Stimulated activated CD8-positive, alpha-beta memory T cell treated with anti-CD3 and anti-CD28 coated beads, Interleukin-2, amount 100 ng/mL, for 1 hour (primary cell): ENCODE measurements at places on chromosomes 5 and 9.

- DNase-seq: no peak
These were observed 23.1 kb upstream of the AKNA start for GRCh38 chr9:114410910-114411309.

- DNase-seq: no peak
These were observed 61.6 kb downstream of the CDH6 start for GRCh38 chr5:31255041-31255440.

DNA sequence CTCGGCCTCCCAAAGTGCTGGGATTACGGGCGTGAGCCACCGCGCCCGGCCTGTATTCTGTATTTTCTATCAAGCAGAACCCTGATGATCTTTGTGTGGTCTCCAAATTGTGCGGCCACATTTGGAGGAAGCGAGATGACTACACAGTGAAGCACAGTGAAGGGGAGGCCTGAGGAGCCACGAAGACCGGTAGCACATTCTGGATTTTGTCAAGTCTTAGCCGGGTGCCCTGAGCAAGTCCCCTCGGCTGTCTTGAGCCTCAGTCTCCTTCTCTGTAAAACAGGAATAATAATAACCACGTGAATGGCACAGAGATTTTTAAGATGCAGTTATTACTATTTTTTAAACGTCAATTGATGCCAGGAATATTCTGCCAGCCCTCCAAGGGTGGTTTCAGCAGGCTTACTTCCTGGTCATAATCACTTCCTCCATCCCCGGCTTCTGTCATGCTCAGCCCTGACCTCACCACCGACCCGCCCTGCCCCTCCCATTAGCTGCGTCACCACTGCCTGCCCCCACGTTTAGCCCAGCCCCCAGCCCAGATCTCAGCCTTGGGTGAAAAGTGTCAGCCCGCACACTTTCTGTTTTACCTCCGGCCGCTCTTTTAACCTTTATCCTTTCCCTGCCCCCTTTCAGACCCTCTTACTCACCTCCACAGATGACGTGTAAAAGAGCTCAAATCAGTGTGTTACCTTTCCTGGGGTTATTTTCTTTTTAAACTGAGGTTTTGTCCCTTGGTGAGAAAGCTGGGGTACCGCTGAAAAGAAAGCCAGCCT lies 27.0 kb upstream of the ERGIC1 start:
- DNase-seq: peak; percentile 72

DNA sequence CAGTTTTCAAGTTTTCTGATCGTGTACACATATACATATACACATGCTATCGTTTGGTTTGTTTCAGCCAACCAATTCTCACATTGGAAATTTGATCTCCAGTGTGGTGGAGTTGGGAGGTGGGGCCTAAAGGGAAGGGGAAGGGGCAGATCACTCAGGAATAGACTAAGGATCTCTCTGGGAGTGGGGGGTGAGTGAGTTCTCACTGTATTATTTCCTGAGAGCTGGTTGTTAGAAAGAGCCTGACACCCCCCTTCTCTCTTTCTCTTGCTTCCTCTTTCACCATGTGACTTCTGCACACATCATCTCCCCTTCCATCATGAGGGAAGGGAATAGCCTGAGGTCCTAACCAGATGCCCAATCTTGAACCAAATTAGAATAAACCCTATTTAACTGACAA lies 551.7 kb downstream of the MAT2B start:
- DNase-seq: no peak

DNA sequence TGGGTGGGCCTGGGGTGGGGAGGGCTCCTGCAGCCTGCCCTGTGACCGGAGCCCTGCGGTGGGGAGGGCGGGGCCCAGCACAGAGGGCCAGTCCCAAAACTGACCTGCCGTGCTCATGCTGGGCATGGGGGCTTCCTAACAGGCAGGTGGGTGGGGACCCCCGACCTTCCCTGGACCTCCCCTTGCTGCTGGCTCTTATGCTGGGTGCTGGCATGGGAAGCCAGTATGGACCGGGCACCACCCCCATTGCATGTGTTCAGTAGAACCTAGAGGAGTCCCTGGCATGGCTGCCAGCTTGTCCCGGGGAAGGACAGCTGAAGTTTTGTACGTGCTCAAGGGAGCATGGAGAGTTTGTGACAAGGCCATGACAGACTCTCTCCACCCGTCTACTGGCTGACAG lies 37.1 kb downstream of the WNK2 start:
- DNase-seq: no peak

DNA sequence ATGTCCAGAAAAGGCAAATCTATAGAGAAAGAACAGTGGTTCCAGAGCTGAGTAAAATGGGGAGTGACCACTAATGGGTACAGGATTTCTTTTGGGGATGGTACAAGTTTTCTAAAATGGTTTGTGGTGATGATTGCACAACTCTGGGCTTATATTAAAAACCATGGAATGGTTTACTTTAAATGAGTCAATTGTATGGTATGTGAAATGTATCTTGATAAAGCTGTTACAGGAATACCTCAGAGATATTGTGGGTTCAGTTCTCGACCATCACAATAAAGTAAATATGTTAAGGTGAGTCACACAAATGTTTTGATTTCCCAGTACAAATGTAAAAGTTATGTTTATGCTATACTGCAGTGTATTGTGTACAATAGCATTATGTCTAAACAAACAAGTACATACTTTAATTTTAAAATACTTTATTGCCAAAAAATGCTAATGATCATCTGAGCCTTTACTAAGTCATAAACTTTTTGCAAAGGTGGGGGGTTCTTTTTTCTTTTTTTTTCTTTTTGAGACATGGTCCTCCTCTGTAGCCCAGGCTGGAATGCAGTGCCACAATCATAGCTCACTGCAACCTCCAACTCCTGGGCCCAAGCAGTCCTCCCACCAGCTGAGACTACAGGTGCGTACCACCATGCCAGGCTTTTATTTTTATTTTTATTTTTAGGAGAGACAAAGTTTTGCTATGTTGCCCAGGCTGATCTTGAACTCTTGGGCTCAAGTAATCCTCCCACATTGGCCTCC lies 65.9 kb downstream of the SHOC1 start:
- no peak for DNase-seq

DNA sequence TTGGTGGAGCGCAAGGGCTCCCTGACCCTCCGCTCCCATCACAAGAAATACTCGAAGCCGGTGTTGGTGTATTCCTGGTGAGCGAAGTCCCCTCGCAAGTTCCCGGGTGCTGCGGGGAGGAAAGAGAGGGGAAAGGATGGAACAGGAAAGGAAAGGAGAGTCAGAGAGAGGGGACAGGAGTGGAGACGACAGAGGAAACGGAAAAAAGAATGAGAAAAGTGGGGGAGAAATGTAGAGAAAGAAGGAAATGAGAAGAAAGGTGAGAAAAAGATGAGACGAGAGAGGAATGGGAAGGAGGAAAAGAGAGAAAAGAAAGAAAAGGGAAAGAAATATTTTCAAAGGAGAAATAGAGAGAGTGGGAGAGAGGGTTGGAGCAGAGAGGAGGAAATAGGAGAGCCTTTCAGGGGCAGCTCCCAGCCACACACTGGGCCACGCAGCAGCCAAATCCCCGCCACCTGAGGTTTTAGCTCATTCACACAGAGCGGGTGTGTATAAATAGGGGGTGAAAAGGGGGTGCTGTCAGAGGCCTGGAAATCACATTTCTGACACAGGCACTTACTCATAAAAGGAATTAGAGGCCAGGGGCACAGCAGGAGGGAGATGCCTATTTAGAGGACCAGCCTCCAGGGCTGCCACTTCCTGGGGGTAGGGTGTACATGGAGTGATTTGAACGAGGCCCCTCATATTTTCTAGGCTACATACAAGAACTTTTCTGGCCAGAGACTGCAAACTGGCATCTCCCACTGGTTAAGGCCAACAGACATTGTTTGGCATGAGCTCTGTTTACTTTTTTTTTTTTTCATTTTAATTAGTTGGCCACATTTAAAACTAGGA lies 555 bp downstream of the CFAP95 start:
- no peak for DNase-seq

GRCh38 chr5:179436321-179437122 lies 91.3 kb upstream of the ADAMTS2 start:
- no peak for DNase-seq

- no peak for DNase-seq
These were observed 74.6 kb downstream of the RETREG1 start for GRCh38 chr5:16542236-16542635.

GRCh38 chr5:94632024-94632423 lies 13.6 kb downstream of the SLF1 start:
- no peak for DNase-seq

DNA sequence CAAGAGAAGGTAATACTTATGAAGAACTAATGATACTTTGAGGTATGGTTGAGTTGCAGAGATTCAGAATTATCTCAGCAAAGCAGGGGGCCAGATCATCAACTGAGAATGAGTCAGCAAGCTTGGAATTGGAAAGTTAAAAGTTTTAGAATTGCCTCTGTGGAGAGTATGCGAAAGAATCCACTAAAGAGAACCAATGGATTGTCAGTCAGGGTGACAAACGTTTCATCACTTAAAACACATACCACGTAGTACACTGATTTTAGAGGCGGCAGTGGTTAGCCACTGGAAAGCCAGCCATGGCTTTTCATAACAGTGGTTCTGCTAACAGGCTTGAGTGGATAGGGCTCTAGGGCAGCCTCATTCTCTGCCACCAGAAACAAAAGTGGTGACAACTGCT lies 30.7 kb downstream of the AOPEP start:
- no peak for DNase-seq

- DNase-seq: no peak
These were observed 27.5 kb upstream of the SLC2A8 start for GRCh38 chr9:127369428-127369827.

DNA sequence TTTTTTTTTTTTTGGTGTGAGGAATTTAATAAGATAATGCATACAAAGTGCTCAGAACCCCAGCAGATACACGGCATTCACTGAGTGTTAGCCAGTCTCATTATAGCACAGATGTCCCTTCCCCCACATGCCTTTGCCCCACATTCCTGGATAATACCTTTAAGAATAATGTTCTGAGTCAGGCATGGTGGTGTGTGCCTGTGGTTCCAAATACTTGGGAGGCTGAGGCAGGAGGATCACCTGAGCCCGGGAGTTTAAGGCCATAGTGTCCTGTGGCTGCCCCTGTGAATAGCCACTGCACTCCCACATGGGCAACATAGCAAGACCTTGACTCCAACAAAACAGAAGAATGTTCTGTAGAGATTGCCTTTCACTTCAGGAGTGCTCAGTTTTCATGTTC lies 24.2 kb upstream of the ANKRD18A start:
- no peak for DNase-seq

DNA sequence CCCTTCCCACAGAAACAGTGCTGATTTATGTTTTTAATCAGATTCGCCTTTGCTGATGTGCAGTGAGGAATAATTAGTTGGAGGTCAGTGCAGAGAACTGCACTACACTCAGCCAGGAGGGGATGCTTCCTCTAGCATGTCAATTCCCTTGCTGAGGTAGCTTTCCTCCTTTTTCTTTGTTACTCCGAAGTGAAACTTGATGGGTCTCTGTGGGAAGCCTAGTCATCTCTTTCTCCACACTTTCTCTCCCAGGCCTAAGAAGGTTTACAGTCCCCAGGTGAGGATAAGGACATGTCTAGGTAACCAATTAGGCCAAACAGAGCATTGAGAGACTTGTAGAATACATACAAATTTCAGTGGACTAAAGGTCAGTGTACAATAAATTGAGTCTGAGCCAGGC lies 461.8 kb downstream of the KIF4B start:
- no peak for DNase-seq

DNA sequence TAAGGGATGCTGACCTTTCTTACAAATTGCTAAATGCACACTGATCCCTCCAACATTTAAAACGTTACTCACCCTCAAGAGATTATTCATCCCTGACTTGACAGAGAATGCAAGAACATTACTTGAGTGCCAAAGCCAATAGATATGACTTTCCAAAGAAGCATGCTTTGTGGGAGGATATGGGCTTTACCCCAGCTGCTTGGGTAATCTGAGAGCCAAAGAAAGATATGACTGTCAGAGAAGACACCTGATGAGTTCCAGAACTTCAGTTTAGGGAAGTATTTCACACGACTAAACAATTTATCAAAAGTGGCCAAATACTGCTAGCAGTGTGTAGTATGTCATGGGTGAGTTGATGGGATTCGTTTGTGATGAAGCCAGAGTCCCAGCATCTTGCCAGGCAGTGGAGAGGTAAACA lies 7.4 kb upstream of the SPDL1 start:
- no peak for DNase-seq

- DNase-seq: no peak
These were observed 32.8 kb downstream of the NEUROG1 start for GRCh38 chr5:135502836-135503520.

- no peak for DNase-seq
These were observed 32.0 kb downstream of the DDX31 start for GRCh38 chr9:132637801-132638200.

- no peak for DNase-seq
These were observed 1.3 kb downstream of the SLC6A3 start for GRCh38 chr5:1443991-1444360.

DNA sequence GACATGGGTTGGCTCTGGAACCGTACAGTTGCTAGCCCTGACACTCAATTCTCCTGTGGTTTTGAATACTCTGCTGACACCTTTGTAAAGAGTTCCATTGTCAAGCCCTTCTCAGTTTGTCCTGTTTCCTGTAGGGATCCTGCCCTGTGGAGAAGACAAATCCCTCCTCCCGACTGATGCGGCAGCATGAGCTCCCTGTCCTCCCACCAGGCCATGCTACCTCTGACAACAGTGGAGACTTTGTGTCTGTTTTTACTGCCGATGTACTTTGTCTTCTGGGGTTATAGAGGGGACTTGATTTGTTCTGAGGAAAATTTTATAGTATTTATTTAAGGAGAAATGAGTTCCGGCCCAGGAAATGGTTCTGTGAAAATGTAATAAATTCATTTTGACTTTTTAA lies 57.8 kb downstream of the PRLR start:
- no peak for DNase-seq

DNA sequence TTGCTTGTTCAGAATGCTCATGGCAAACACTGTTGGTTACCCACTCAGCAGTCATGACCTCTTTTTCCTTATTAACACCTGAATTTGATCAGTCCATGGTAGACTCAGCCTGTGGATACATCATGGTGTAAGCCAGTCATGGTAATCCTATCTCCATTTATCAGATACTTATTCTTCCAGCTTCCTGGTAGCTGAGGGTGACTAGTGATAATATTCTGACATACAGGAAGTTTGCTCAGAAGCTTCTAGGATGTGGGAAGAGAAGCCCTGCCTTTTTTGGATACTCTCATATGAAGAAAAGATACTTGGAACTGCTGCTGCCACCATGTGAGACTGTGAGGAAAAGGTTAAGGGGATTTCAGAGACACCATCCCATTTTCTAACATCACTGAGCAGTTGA lies 7.3 kb downstream of the GDA start:
- DNase-seq: no peak

- DNase-seq: no peak
These were observed 2.6 kb upstream of the NFIL3 start for GRCh38 chr9:91426123-91426745.

DNA sequence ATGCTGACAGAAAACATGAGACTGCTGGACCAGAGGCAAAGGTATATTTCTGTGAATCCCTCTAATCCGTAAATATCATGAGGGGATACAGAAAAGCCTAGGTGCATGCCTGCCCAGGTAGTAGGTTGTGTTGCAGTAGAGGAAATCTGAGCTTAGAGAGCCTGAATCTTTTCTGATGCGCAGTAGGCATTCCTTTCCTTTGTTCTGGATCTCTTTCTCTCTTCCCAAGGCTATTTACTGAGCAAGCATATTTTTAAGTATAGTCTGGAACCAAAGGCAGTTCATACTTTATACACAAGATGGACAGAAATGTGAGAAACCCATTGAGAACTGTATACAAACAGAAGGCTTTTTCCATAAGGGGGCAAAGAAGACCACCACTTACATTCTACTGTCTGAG lies 359.3 kb downstream of the TMEM161B start:
- DNase-seq: no peak

- no peak for DNase-seq
These were observed 17.4 kb downstream of the FBXW2 start for GRCh38 chr9:120775859-120776258.
